NCI-H1417 (cell line): ENCODE measurements at places on chromosomes 11 and 22.

- no peak for DNase-seq
Measured at GRCh38 chr11:84866922-84867321, 760.2 kb downstream of the DLG2 start.

DNA sequence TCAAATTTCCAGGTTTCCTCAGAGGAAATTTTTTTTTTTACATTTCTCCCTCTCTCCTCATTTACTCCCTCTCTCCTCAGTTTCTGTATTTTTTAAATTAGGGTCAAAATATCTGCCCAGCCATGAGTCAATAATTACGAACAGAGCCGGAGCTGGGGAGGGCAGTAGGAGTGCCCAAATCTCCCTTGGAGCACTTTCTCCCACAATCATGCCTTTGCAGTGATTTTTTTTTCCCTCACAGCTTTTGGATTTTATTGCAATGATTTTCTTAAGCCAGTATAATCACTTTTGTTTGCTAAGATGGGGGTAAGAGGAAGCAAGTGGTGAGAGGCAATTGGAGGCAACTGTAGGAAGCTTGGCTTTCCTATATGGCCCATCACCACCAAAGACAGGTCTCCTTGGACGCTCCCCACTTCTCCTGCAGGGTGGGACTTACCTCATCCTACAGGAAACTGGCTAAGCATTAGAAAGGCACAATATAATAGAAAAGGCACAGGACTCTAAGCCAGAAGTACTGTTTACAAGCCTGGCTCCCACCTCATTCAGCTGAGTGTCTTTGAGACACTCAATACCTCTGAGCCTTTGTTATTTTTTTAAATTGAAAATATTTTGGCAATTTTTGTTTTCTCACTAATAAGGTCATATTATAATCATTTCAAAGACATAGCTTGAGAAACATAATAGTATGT lies 192.6 kb upstream of the PITPNB start:
- DNase-seq, result no peak

- DNase-seq, result no peak
Measured at GRCh38 chr11:112304914-112305313, 44.3 kb upstream of the PLET1 start.

DNA sequence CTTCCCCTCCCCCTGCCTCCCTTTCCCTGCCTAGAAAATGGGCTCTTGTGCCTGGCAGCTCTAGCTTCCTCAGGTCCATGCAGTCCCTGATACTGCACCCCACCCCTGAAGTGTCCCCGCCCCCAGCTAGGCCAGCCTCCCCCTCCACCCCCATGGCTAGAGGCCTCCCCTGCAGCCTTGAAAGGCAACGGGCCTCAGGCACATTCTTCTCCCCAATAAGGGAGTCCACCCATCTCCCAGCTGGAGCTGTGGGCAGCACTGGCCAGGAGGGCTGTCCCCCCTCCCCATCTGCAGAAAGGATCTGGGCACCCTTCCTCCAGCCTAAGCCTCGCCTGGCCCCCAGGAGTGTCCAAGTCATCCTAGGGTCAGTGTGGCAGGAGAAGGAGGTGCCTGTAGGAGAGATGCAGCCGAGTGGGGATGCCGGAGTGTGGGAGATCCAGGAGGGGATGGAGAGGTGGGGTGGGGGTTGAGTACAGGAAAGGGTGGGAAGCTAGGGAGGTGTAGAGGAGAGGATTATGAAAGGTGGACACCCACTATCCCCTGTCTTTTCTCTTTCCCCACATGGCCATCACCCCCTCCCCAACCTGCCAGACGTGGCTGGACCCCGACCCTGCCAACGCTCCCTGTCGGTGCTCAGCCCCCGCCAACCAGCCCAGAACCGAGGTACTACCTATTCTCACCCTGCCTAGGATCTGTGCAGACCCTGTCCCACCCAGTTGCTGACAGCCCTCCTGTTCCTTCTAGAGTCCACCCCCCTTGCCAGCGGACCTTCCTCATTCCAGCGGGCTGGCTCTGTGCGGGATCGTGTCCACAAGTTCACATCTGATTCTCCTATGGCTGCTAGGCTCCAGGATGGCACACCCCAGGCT lies 9.3 kb downstream of the SMTN start:
- no peak for DNase-seq

DNA sequence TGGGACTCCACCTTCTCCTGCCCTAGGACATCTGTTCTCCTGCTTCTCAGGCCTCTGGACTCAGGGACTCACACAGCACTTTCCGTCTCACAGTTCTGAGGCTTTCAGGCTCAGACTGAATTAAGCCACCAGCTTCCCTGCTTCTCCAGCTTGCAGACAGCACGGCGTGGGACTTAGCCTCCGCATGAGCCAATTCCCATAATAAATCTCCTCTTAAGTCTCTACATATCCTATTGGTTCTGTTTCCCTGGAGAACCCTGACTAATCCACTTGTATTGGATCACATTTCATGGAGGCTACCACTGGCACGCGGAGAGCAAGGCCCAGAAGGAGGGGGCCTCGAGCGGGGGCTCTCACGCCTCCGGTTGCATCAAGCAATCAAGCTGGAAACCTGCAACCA lies 1313.6 kb downstream of the TBC1D22A start:
- no peak for DNase-seq

- DNase-seq, result no peak
Measured at GRCh38 chr22:16776080-16776479, 49.1 kb downstream of the XKR3 start.

- no peak for DNase-seq
Measured at GRCh38 chr11:95175818-95176380, 55.1 kb downstream of the SESN3 start.

DNA sequence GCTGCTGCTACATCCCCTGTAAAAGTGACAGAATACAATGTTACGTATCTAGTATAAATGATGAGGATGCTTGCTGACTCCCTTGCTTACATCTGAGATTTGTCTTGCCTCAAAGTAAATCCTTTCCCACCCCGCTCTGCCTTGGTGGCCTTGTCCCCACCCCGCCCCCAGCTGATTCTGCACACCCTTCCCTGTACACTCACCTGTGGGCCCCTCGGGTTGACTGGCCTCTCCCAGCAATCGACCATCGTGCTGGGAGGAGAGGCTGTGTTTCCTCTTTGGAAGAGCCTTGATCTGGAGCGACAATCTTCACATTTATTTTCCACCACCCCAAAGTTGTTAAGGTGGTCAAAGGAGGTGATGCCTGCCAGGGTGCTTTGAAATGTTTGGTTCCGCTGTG lies 249.4 kb downstream of the TBC1D22A start:
- no peak for DNase-seq

GRCh38 chr11:6755303-6755952 lies 16.3 kb downstream of the OR2AG2 start:
- DNase-seq, result peak; percentile 36

DNA sequence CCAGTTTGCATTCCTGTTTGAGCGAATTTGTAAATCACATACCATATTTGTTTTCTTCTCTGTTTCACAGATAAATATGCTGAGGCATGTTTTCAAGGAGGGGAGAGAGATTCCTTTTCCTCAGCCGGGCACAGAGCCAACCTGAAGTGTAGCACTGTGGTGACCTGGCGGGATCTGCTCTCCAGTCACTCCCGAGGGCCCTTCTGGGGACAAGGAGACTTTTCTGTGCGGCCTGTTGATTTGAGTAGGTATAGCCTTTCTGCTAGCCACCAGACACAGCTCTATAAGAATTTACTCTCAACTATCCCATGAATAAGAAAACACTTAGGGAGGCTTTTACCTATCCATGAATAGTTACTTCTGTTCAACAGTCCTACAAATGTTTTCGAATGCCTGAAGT lies 63.5 kb upstream of the FDX1 start:
- DNase-seq, result peak; percentile 67

DNA sequence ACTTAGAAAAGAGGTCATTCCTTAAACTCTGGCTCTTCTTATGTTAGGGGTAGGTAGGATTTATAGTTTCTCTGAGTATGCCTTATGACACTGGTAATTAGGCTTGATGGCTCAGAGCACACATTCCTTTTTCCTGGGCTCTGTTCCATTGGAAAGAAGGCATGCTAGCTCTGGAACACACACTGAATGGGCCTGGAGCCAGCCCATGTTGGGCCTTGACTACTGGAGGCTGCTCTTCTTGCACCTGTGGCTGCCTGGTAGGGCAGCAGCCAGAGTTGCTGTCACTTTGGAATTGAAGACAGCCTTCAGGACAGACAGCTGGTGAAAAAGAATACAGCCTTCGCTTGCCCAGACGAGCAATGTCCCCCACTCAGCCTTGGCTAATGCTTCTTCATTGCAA lies 18.2 kb downstream of the MCAM start:
- DNase-seq, result no peak

GRCh38 chr22:39135092-39135896 lies 17.2 kb downstream of the CBX7 start:
- DNase-seq, result no peak

GRCh38 chr22:37100589-37101127 lies 8.9 kb downstream of the TMPRSS6 start:
- DNase-seq, result no peak

DNA sequence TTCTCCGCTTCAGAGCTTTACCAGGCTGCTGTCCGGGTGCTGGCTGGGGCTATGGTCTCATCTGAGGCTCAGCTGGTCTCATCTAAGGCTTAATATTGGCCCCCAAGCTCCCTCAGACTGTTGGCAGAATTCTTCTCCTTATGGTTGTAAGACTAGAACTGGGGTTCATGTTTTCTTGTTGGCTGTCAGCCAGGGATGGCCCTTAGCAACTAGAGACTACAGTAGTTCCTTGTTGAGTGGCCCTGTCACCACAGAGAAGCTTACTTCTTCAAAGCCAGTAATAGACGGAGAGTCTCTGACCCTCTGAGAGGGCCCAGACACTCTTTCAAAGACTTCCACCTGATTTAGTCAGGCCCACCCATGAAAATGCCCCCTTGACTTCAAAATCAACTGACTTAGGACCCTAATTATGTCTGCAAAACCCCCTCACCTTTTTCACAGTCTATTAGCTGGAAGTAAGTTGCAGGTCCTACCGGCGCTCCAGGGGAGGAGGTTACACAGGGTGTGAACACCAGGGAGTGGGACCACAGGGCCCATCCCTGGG lies 24.2 kb upstream of the TREH start:
- no peak for DNase-seq

GRCh38 chr11:65900899-65901180 lies 652 bp upstream of the FOSL1 start:
- DNase-seq, result no peak

DNA sequence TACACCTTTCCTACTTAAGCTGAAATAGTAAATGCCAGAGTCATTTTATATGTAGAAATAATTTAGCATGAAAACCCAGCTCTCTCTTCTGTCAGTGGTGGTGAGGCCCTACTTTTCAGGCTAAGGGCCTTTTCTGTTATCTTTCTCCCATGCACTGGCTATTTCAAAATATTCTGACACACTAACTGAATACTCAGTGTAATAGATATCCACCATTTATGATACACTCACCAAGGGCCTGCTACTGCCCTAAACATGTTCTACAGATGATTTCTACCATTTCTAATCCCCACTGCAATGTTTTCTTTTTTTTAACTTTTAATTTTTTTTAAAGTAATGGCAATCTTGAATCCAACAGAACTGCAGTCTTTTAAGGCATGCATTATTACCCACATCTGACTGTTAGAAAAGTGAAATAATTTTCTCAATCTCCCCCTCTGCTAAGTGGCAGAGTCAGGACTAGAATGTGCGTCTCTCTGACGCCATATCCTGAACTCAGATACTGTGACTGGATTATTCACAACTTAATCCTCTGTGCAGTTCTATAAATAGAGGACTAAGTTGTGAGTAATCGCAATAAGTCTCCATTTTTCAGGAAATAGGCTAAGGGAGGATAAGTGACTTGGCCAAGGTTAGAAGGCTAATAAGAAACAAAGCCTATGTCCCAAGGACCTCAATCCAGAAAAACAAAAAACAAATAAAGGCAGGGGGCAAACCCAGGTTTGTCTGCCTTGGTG lies 44.0 kb downstream of the GRAMD1B start:
- no peak for DNase-seq

DNA sequence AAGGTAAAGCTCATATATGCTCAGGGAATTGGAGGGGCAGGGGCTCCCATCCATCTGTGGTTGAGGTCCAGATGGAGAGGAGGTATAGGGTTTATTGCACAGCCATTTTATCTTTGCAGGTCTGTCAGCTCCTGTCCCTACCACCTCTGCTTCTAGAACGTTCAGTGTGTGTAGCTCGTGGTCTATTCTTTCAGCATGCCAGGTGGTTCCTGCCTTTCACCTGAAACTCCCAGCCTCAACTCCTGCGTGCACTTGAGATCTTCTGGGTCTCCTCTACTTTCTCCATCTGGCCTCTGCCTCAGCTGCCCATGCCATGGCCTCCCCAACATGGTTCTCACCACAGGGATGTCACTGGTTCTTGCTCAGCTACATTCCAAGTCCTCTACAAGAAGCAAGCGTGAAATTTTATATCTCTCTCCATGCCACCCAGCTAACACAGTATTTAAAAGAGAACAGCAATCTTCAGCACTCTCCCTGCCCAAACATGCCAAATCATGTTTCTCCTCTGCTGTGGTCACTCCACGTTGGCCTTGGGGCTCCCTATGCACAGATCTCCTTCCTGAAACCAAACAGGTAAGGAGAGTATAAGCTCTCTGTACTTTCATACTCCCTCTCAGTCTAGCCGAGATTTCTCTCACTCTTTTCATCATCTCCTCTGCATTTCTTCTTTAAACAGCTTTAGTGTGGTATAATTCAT lies 157.8 kb upstream of the TRPC6 start:
- no peak for DNase-seq

DNA sequence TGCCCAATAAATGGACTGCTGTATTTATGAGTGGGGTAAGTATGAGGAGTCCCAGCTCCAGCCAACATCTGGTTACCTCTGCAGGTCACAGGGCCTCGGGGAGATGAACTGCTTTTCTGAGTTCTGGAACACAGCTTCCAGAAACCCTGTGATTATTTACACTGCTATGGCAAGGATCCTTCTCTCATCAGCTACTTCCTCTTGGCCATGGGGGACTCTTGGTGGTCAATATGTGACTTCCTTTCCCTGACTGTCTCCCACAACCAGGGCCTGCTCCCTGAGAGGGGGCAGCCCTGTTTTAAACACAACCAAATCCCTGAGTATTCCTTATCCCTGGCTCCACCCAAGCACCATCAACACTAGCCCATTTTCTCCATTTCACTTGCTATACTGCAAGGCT lies 10.0 kb downstream of the RHOG start:
- DNase-seq, result no peak

DNA sequence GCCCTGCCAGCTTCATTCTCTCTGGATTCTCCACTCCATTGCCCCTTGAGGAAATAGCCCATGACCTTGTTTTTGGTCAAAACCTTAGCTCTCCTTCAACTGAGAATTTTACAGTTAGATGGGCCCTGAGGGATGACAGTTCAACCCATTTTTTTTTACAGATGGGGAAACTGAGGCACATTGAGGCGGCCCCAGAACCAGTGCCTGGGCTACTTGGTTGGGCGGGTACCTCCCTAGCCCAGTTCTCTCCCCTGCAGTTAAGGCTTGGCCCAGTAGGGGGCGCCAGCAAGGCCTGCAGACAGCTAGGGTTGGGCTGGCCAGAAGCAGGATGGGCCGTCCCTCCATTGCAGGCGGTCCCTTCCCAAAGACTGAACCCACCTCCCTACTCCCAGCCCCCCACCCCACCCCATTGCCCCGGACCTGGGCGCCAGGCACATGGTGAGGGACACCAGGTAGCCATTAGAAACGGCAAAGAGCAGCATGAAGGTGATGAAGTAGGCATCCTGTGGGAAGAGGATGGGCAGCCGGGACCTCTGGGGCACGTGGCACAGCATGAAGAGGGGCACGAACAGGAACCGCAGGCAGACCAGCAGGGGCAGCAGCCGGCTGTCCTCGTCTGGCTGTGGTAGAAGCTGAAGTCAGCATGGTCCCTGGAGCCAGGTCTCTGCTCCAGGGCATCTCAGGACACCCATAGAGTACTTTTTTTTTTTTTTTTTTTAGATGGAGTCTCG lies 7.6 kb downstream of the SLC29A2 start:
- peak; percentile 17 for DNase-seq
